CD4-positive, CD25-positive, alpha-beta regulatory T cell (primary cell): ENCODE measurements at places on chromosomes 12 and 14. TPM values are rescaled to one million over a fixed set of nuclear protein-coding genes. Genes with fewer than 3 reads are reported as not detected.

Gene GLIPR1L2
- 0.27 TPM for total RNA-seq

Gene KRT82
- total RNA-seq, result not detected

Gene TGM1
- total RNA-seq, result 4.0 TPM

Gene INHBE
- not detected for total RNA-seq

Gene PSMA6
- 132 TPM for total RNA-seq

Gene KCNH3
- 1.2 TPM for total RNA-seq

Gene RPS6KL1
- total RNA-seq, result 4.5 TPM

Gene PELI2
- total RNA-seq, result 5.8 TPM

Gene PLEKHD1
- 0.25 TPM for total RNA-seq

Gene INSM2
- total RNA-seq, result not detected

Gene CLEC2D
- total RNA-seq, result 219 TPM

DNA sequence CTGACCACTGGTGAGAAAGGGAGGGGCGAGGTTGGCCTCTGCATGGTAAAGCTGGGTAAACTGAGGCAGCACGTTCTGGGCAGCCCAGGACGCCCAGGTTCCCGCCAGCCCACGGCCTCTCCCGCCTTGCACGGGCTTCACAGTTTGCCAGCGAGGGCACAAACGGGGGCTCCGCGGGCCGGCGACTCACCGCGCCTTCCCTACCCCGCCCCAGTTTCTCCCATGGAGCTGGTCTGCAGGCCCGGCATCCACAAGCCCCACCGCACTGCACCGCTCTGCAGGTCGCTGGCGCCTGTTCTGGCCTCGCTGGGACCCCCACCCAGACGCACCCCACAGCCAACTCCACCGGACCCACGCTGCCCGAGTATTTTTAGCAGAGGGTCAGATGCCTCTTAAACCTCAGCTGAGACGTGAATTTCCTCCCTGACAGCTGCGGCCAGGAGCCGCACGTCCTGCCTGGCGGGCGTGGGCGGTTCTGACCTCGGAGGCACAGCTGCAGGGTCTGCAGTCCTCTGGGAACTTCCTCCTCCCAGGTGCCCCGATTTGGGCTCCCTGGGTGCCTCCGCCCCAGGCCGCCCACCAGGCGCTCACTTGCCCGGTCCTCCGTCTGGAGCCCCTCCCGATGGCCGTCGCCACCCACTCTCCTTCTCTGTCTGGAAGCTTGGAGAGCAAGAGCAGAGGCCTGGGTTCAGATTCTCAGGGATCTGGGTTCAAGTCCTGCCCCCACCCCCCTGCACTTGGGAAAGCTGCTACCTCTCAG lies 29.5 kb upstream of the INF2 start:
- no peak overlapping the region for H3K4me3 ChIP-seq
- peaks cover 9% of the 10 kb centered on the region for H3K4me1 ChIP-seq
- no peaks in the 10 kb centered on the region for H3K27me3 ChIP-seq
- no peaks in the 10 kb centered on the region for H3K36me3 ChIP-seq
- H3K27ac ChIP-seq, result no peak overlapping the region
- DNase-seq, result no peak

- H3K27ac ChIP-seq, result no peak overlapping the region
- H3K27me3 ChIP-seq, result no peaks in the 10 kb centered on the region
- DNase-seq, result no peak
- H3K4me1 ChIP-seq, result no peaks in the 10 kb centered on the region
- no peak overlapping the region for H3K4me3 ChIP-seq
- no peaks in the 10 kb centered on the region for H3K36me3 ChIP-seq
Measured at GRCh38 chr12:130179621-130180020, 17.4 kb downstream of the FZD10 start.

- no peaks in the 10 kb centered on the region for H3K36me3 ChIP-seq
- no peaks in the 10 kb centered on the region for H3K4me1 ChIP-seq
- H3K27ac ChIP-seq, result no peak overlapping the region
- peaks cover 21% of the 10 kb centered on the region for H3K27me3 ChIP-seq
- DNase-seq, result no peak
Measured at GRCh38 chr14:69870613-69871012, 8.6 kb upstream of the SMOC1 start.

GRCh38 chr14:85535991-85536832 lies 6.3 kb downstream of the FLRT2 start:
- H3K27ac ChIP-seq, result no peak overlapping the region
- H3K4me1 ChIP-seq, result no peaks in the 10 kb centered on the region
- peaks cover 7% of the 10 kb centered on the region for H3K27me3 ChIP-seq
- no peak for DNase-seq
- no peaks in the 10 kb centered on the region for H3K36me3 ChIP-seq
- no peak overlapping the region for H3K4me3 ChIP-seq

DNA sequence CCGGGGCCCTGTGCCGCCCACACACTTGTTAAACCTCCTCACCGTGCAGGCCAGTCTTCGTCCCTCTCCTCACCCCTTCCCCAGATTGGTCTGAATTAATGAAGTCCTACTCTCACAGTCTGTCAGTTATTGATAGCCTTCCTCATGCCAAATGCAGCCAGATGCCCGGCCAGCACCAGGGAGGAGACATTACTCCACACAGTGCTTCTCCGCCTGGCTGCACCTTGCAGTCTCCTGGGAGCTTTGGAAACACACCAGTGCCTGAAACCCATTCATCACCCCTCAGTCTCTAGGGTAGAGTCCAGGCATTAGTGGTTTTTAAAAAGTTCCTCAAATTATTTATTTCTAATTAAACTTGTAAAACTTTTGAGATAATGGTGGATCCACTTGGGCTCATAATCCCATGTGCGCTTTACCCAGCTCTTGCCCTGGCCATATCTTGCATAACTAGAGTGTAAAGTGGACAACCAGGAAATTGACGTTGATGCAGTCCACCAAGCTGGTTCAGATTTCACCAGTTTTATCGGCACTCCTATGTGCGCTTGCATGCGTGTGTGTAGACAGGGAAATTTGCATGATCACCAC lies 38.2 kb upstream of the TSPAN9 start:
- no peaks in the 10 kb centered on the region for H3K4me1 ChIP-seq
- H3K27ac ChIP-seq, result no peak overlapping the region
- peaks cover 2% of the 10 kb centered on the region for H3K27me3 ChIP-seq
- no peak overlapping the region for H3K4me3 ChIP-seq
- H3K36me3 ChIP-seq, result no peaks in the 10 kb centered on the region

DNA sequence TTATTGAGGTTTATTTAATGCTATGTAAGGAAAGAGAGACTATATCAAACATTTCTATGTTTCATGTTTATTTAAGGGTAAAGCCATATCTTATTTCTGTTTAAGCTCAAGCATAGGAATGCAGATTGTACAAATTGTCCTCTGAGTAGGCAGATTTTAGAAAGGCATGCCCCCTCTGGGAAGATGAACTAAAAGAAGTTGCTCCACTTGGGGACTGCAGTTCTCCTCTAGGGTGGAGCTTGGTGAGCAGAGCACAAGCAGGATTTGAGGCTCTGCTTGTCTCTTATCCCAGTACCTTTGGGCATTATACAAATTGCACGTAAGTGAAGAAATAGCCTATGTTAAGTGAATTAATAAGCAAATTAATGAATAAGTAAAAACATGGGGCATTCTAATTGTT lies 96.2 kb upstream of the PDE3A start:
- no peaks in the 10 kb centered on the region for H3K4me1 ChIP-seq
- no peaks in the 10 kb centered on the region for H3K36me3 ChIP-seq
- H3K4me3 ChIP-seq, result no peak overlapping the region
- no peak overlapping the region for H3K27ac ChIP-seq
- no peak for DNase-seq

DNA sequence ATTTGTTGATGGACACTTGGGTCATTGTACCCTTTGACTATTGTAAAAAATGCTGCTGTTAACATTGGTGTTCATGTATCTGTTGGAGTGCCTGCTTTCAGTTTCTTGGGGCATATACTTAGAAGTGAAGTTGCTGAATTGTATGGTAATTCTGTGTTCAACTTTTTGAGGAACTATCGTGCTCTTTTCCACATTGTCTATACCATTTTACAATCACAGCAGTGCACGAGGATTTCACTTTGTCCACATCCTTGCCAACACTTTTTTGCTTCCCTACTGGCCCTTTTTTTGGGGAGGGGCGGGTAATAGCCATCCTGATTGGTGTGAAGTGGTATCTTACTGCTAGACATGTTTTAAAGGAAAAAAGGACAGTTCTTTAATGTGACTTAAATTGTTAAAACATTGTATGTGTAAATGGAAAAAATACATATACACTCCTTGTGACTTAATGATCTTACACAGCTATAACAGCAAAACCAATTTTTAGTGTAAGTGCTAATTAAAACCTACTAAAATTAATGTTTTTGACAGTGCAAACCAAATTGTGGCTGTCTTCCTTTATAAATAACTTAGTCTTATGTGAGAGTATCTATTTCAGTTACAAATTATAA lies 52.7 kb downstream of the WNK1 start:
- no peak overlapping the region for H3K4me3 ChIP-seq
- H3K27me3 ChIP-seq, result no peaks in the 10 kb centered on the region
- peaks cover 71% of the 10 kb centered on the region for H3K4me1 ChIP-seq
- no peak for DNase-seq

DNA sequence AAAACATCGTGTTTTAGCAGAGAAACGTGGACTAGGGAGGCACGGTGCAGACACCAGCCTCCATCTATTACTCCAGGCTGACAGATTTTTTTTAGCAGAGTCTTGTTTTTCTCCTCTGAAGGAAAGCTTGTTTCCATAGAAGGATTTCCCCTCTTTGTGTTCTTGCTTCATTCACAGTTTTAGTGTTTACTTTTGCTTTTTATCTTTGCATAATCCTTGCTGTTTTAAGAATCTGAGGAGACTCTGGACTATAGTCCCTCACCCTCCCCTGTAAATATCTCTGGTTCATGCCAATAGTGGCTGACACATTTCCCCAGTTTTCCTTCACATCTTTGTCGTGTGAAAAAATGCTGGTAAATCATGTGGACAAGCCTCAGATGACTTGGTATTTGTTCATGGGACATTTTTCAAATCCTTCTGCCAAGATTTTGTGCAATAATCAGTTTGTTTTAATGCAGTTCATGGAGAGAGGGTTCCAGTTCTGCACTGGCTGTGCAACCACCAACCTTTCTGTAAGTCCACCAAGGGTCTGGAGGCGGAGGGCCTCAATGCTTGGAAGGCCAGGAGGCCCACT lies 39.9 kb upstream of the TMCC3 start:
- no peak overlapping the region for H3K4me3 ChIP-seq
- DNase-seq, result no peak
- no peaks in the 10 kb centered on the region for H3K4me1 ChIP-seq
- H3K36me3 ChIP-seq, result no peaks in the 10 kb centered on the region
- H3K27me3 ChIP-seq, result peaks cover 5% of the 10 kb centered on the region
- H3K27ac ChIP-seq, result no peak overlapping the region

GRCh38 chr12:78324234-78324633 lies 493.5 kb downstream of the NAV3 start:
- no peak overlapping the region for H3K4me3 ChIP-seq
- no peak overlapping the region for H3K27ac ChIP-seq
- no peak for DNase-seq
- H3K4me1 ChIP-seq, result no peaks in the 10 kb centered on the region
- H3K27me3 ChIP-seq, result no peaks in the 10 kb centered on the region

- DNase-seq, result no peak
- H3K4me1 ChIP-seq, result peaks cover 3% of the 10 kb centered on the region
- no peak overlapping the region for H3K27ac ChIP-seq
- H3K27me3 ChIP-seq, result no peaks in the 10 kb centered on the region
- H3K4me3 ChIP-seq, result no peak overlapping the region
Measured at GRCh38 chr14:93046705-93047050, 69.0 kb downstream of the ITPK1 start.

- no peak for DNase-seq
- no peak overlapping the region for H3K4me3 ChIP-seq
- H3K27ac ChIP-seq, result no peak overlapping the region
Measured at GRCh38 chr12:27971606-27972005, 927 bp downstream of the PTHLH start.

DNA sequence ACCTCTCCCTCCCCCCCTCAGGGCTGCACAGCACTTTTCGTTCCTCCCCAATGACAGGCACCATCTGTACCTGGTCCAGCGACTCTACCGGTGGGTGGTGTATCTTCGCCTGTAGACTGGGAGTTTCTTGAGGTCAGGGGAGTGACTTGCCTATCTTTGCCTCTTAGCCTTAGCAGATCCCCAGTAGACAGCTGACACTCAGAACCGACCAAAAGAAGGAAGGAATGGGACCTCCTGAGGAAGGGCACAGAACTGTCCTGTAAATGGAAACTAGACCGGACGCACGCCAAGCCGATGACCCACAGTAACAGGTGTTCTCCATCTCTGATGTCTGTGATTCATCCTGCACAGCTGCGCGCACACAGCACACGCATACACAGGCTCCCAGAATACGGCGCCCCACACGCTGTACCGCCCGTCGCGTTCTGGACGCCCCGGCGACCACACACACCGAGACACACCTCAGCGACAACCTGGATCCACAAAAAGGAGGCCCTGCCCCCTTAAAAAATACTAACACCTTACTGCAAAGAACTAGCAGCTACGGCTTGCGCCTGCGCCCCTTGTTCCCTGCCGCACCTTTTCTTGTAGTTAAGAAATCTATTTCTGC lies 673 bp upstream of the TTC9 start:
- H3K27me3 ChIP-seq, result no peaks in the 10 kb centered on the region
- no peaks in the 10 kb centered on the region for H3K36me3 ChIP-seq
- peak overlapping the region; percentile 43 for H3K27ac ChIP-seq
- H3K4me3 ChIP-seq, result peak overlapping the region; percentile 94

GRCh38 chr12:63849106-63849620 lies 4.7 kb downstream of the SRGAP1 start:
- no peak overlapping the region for H3K4me3 ChIP-seq
- DNase-seq, result no peak
- peaks cover 15% of the 10 kb centered on the region for H3K27me3 ChIP-seq
- no peak overlapping the region for H3K27ac ChIP-seq

DNA sequence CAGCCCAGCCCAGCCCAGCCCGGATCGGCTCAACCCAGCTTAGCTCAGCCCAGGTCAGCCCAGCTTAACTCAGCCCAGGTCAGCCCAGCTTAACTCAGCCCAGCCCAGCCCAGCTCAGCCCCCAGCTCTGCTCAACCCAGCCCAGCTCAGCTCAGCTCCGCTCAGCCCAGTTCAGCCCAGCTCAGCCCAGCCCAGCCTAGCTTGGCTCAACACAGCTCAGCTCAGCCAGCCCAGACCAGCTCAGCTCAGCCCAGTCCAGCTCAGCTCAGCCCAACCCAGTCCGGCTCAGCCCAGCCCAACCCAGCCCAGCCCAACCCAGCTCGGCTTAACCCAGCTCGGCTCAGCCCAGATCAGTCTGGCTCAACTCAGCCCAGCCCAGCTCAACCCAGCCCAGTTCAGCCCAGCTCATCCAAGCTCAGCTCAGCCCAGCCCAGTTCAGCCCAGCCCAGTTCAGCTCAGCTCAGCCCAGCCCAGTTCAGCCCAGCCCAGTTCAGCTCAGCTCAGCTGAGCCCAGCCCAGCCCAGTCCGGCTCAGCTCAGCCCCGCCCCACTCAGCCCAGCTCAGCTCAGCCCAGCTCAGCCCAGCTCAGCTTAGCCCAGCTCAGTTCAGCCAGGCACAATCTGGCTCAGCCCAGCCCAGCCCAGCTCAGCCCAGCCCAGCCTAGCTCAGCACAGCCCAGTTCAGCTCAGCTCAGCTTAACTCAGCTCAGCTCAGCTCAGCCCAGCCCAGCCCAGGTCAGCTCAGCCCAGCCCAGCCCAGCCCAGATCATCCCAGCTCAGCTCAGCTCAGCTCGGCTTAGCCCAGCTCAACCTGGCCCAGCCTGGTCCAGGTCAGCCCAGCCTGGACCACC lies 331.7 kb downstream of the TMEM121 start:
- H3K4me1 ChIP-seq, result peaks cover 89% of the 10 kb centered on the region
- peaks cover 2% of the 10 kb centered on the region for H3K36me3 ChIP-seq
- no peaks in the 10 kb centered on the region for H3K27me3 ChIP-seq
- DNase-seq, result peak; percentile 49

GRCh38 chr14:40859055-40859454 lies 747.6 kb upstream of the LRFN5 start:
- no peak overlapping the region for H3K27ac ChIP-seq
- no peak overlapping the region for H3K4me3 ChIP-seq
- no peaks in the 10 kb centered on the region for H3K27me3 ChIP-seq
